AG08396 (cell line): ENCODE measurements at places on chromosomes 12 and 14.
A peak's percentile ranks its signal among the peaks of the same experiment; 100 is the strongest.

DNA sequence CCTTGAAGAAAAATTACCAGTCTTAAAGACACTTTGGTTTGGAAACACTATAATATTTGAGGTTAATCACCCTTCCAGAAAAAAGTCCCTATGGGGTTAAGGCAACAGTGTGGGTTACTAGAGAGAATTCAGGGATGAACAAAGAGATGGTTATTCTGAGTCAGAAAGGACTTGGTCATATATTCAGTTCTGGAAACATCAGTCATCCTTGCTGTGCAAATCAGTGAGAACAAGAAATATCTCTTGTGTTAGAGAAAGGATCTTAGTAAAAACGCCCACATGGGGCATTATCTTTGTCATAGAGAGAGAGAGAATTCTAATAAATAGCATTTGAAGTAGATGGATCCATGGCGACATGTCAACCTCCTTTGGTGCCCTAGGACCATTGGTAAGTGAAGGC is 59.4 kb upstream of the E2F7 start:
- DNase-seq, result no peak

- DNase-seq, result no peak
Measured at GRCh38 chr12:124780336-124780735, 83.3 kb downstream of the SCARB1 start.

DNA sequence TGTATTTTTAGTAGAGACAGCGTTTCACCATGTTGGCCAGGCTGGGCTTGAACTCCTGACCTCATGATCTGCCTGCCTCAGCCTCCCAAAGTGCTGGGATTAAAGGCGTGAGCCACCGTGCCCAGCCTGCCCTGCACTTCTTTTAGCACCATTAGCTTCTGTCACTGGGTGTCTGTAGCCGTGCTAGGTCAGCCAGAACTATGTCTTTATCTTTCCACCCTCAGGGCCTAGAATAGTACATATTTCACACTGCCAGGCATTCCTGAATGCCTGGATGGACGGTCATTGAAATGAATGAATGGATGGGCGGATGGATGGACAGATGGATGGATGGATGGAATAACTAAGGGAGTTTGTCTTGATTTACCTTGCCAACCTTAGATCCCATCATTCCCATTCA is 33.7 kb downstream of the FBXL14 start:
- DNase-seq, result no peak

DNA sequence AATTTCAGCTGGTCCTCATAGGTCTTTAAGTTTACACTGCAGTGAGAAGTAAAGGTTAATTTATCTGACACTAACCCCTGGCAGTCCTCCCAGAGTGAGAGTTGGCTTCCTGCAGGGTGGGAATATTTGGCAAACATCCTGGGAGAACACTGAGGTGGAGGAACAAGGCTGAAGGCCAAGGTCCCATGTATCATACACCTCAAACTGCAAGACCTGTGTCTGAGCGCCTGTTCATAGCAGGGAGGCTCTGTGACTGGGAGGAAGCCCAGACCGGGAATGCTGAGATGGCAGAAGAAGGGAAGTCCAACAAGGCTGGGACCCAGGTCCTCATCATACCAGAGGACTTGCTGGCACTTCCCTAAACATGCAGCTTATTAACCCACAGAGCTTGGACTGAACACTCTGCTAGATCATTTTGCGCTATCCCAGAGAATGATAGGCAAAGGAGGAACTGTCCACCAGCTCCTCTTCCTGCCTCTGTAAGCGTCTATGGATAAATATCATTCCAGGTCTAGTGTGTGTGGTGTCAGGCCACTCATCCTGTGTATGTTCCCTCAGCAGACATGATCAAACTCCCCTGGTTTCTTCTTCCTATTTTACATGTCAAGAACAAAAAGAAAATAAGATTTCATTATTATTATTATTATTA is 199.6 kb upstream of the CNOT2 start:
- DNase-seq, result no peak

GRCh38 chr14:102096569-102097188 is 9.8 kb upstream of the HSP90AA1 start:
- DNase-seq, result peak; percentile 85

DNA sequence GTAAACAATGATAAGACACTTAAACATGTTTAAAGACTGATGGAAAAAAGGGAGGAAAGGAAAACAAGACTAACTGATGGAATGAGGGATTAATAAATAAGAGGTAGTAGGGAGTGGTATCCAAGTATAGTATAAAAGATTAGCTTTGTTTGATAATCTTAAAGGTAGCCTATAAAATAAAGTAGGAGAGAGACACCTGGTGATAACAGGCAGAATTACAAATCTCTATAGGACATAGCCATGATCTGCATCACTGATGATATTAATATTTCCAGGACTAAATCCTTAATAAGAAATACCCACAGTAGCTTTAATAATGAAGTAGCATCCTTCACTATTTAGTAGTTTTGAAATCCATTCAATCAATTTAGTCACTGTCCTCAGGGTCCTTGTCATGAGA is 30.4 kb downstream of the DLGAP5 start:
- no peak for DNase-seq

DNA sequence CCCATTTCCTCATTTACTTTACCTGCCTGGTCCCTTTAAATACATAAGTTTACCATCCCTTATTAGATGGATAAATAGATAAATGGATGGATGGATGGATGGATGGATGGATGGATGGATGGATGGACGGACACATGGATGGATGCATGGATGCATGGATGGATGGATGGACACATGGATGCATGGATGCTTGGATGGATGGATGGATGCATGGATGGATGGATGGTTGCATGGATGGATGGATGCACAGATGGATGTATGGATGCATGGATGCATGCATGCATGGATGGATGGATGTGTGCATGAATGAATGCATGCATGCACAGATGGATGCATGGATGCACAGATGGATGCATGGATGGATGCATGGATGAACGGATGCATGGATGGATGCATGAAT is 93.6 kb downstream of the DPF3 start:
- DNase-seq, result no peak

DNA sequence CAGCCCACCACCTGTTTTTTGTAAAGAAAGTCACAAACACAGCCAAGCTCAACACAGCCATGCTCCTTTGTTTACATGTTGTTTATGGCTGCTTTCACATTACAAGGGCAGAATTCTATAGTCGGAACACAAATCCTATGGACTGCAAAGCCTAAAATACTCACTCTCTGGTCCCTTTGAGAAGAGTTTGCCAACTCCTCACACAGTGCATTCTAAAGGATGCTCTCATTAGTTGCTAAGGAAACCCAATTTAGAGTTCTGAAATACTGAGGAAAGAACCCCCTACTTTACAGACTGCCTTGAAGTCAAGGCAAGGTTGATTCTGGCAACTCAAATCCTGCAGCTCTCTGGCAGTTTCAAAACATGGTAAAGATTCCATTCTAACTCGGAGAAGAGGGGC is 38.3 kb downstream of the DCP1B start:
- no peak for DNase-seq

- DNase-seq, result no peak
Measured at GRCh38 chr14:24185026-24185425, 3.6 kb downstream of the IPO4 start.

DNA sequence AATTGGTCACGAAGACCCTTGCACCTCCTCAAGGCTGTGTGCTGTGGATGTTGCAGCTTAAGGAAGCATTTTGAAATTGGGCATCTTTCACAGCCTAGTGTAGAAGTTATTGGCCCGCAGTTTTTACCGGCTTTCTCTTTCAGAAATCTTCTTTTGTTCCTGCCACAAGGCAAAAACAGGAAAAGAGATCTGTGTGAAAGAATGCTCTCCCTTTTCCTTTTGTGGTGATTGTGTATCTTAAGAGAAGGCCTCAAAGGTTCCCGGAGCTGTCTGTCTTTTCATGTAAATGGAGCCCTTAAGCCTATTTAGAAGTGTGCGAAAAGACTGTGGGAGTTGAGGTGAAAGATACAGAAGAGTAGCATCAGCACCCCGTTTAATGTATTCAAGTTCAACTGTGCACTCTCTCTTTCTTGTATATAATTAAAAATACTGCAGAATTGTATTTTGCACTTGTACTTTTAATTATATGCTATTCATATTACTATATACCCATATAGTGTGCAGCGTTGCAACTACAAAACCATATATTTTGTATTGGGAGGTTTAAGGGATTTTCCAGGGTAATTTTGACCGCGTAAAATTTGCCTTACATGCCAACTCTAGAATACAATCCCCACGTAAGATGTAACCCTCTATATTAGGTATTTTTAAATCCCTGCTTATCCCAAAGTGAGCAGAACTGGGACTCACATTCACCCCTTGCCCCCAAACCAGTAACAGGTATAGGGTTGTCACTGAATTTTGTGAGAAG is 441.7 kb downstream of the RAD51B start:
- DNase-seq, result no peak

DNA sequence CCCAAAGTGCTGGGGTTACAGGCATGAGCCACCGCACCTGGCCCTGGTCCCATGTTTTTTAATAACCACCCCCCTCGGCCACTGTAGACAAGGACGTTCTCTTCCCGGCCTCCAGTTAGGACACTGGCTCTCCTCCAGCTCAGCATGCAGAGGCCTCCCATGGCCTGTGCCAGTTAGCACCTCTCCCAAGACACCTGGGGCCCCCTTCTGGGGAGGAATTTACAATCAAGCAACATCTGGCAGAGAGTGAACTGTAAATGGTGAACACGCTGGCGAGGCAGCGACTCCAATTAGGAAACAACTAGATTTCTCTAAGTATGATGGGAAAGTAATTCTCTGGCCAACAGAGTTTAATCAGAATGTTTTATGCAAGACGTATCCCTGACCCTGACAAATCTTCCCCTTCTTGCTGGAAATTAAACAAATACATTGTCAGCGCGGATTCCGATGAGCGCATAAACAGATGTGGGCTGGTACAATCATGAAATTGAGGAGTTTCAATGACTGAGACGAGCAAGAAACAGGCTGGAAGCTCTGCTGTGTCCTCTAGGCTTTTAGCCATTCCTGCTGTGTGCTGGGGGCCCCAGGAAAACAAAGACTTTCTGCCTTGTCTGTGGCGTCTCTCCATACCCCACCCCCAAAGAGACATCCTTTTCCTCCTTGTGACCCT is 61.7 kb upstream of the DLK1 start:
- DNase-seq, result no peak

DNA sequence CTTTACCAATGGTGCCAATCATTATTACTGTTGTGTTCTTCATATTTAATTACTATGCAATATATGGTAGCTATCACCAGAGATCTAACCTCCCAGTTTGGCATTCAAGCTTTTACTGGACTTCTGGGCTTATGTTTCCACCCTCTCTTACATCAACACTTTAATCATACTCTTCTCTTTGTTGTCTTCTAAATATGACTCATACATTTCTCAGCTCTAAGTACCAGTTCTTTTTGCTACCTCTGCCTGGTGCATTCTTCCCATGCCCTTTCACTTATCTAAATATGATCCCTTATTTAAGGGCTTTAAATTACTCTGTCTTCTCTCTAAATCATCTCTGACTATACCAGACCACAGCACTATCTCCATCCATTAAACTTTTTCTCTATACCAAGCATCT is 246.1 kb upstream of the CCDC196 start:
- no peak for DNase-seq
